ENCODE measurements at places on chromosomes 4 and X.
A peak's percentile ranks its signal among the peaks of the same experiment; 100 is the strongest.

DNA sequence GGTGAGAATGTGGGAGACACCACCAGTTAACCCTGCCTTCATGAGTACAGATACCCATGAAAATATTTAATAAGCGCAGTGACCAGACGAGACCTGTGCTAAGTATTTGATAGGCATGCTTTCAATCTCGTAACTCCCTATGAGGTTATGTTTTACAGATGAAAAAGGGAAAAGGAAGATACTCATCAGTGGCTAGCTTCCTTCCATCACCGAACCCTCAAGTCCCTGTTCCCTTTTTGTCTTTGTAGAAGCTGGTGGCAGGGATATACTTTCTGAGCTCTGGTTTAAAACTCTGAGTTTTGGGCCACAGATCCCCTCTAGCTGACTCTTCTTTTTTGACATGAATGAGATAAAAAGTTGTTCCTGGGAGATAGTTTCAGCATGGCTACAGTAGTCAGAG lies 26.3 kb downstream of the AFF1 start:
- no peak for DNase-seq

- DNase-seq: no peak
These were observed 28.9 kb downstream of the PDK3 start for GRCh38 chrX:24493740-24494581.

GRCh38 chr4:176339936-176340761 lies 20.4 kb downstream of the SPCS3 start:
- no peak for DNase-seq

DNA sequence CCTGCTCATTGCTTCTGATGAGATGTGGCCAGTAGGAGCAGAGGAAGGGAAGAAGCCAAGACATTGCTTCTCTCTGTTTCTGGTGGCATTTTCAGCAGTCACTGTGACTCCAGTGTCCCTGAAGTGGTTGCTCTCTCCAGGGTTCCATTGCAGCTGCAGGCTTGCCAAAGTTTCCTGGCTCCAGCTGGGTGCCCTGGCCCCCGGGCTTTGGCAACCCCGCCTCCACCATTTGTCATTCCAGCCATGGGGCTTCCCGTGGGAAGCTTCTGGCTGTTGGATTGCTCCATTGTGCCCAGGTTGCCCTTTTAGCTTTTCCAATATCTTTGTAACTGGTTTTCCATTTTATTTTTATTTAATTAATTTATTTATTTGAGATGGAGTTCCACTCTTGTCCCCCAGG lies 12.7 kb downstream of the FGFBP1 start:
- DNase-seq: no peak

DNA sequence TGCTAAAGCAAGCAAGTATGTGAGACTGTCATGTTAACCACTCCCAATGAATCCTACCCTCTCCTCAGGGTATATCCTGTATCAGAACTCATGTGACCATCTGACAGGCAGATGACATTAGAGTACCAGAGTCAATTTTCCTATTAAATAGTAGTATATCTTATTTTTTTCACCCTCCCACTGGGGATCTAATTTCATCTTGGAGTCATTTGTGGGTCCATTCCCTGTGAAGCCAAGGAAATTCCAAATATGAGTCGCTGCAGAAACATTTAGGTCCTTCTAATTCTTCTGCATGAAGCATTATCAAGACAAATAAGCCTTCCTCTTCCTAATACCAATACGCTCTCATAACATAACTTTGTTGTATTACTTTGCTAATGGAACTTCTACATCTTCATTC lies 52.2 kb upstream of the BLTP1 start:
- DNase-seq: no peak

DNA sequence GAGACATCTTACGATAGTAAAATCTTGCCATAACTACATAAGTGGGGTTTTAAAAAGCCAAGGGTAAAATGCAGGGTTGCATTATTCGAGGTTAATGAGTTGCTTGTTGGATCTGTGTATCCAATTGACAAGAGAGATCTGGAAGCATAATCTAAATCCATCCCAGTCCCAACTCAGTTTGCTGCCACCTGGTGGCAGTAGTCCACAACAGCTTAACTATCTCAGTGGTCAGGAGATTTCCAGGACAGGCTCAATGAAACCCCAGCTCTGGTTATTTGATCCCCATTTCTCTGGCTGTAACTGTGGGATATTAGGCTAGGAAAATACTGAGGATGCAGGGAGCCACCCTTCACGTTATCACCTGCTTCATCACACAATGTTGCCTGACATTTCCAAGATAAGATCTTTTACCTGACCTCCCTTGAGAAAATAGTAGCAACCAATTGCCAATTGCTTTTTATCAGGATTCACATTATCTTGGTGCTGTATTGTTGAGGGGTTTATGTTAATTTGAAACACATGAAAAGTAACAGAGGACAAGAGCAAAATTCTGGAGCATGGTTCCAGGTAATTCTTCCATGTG lies 88.2 kb upstream of the TNIP3 start:
- peak; percentile 30 for DNase-seq

GRCh38 chr4:94244087-94244828 lies 36.6 kb downstream of the SMARCAD1 start:
- DNase-seq: no peak

DNA sequence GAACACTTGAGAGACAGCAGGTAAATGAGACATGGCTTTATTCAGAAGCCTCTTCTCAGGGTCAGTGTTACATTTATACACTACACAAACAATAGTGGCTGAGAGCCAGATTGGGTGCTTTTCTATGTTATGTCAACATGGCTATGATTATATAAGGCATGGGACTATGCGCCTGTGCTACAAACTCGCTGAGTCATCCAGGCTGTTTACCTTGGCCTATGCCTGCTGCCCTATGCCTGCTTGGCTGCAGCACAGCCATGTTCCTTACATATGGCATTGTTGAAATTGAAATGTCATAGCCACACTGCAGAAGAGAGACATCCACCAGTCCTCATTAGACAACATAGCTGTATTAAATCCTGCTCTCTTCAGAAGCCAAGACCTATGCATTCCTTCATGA lies 236.3 kb upstream of the NWD2 start:
- no peak for DNase-seq

GRCh38 chr4:119035951-119036737 lies 99.5 kb upstream of the MYOZ2 start:
- no peak for DNase-seq

GRCh38 chr4:38665551-38666411 lies 1.8 kb downstream of the KLF3 start:
- DNase-seq: no peak

GRCh38 chr4:76016393-76016792 lies 6.9 kb downstream of the CXCL10 start:
- no peak for DNase-seq

- DNase-seq: no peak
These were observed 84.0 kb upstream of the HPF1 start for GRCh38 chr4:169841776-169842175.

GRCh38 chr4:16083241-16084191 lies at the start of gene PROM1:
Gene PROM1, minus strand, starts transcription at chr4:16084023. Its CDS starts 8,117 bp downstream, at chr4:16075906.
- peak; percentile 85 for DNase-seq

DNA sequence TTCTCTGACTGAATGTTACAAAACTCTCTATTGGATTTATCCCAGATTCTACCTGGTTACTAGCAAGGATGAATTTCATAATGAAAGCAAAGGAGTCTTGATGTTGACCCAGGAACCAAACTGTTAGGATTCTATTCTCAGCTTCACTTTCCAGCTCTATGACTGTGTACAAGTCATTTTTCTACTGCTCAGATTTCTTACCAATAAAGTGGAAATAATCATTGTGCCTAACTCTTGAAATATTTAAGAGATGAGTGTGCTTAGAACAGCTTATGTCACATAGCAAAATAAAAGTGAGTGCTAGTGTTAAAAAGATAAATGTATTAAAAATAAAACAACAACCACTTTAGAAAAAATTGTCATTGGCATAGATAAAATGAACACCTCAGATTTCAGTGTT lies 45.6 kb downstream of the EPHA5 start:
- no peak for DNase-seq

- DNase-seq: no peak
These were observed 260.2 kb upstream of the CPEB2 start for GRCh38 chr4:14742054-14742453.

DNA sequence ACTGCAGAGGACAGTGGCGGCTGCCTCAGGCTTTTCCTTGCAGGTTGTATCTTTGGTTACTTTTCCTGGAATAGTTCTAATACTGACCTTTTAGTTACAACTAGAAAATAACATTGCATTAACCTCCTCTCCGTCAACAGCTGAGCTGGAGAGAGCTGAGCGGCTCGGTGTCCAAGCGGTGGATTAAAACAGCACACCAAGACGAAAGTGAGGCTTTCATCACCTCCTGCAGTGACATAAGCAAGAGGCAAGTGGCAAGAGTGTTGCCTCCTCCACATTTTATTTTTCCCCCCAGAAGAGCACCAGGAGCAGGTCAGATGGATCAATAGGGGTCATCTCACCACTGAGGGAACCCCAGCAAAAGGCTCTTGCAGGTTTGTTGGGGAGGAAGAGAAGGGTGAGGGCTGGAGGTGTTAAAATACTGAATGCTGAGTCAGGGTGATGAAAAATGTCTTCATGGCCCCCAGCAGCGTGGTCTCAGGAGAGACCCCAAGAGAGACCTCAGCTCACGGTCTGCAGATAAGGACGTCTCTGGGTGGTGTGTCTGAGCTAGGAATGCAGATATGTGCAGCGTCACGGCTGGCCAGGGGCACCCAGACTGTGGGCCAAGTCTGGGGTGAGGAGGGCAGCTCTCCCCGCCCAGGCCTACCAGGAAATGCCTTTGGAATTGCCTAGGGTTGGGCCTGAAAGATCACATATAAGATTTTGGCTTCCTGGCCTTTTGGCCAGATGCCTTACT lies 50.3 kb downstream of the CASP3 start:
- DNase-seq: no peak

- no peak for DNase-seq
These were observed 4.5 kb upstream of the CXCL9 start for GRCh38 chr4:76011700-76012387.
